ENCODE measurements at places on chromosomes 3 and 15. TPM values are rescaled to one million over a fixed set of nuclear protein-coding genes. Genes with fewer than 3 reads are reported as not detected.

DNA sequence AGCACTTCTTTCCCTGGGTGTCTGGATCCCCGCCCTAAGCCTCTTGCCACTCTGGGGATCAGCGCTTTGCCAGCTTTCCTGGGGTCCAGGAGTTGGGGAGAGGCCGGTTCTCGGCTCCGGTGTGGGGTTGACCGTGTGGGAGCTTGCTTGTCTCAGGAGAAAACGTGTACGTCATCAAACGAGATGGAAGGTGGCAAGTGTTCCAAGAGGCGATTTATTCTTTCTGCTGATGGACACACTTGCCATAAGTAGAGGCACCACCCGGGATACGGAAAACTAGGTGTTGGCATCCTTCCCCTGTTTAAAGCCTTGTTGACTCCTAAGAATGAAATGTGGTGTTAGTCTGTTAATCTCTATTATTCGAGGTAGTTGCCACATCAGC is 295 bp downstream of the ZWILCH start:
- peak; percentile 39 for DNase-seq

- no peak for DNase-seq
Observed at GRCh38 chr3:127588806-127589577, 1.5 kb downstream of the TPRA1 start.

Gene TTLL13
- not detected for total RNA-seq

- DNase-seq, result no peak
Observed at GRCh38 chr15:47786371-47786770, 69.1 kb downstream of the SEMA6D start.

Gene PLSCR5
- not detected for total RNA-seq

- no peak for DNase-seq
Observed at GRCh38 chr3:188788621-188789081, 383.1 kb upstream of the TPRG1 start.

DNA sequence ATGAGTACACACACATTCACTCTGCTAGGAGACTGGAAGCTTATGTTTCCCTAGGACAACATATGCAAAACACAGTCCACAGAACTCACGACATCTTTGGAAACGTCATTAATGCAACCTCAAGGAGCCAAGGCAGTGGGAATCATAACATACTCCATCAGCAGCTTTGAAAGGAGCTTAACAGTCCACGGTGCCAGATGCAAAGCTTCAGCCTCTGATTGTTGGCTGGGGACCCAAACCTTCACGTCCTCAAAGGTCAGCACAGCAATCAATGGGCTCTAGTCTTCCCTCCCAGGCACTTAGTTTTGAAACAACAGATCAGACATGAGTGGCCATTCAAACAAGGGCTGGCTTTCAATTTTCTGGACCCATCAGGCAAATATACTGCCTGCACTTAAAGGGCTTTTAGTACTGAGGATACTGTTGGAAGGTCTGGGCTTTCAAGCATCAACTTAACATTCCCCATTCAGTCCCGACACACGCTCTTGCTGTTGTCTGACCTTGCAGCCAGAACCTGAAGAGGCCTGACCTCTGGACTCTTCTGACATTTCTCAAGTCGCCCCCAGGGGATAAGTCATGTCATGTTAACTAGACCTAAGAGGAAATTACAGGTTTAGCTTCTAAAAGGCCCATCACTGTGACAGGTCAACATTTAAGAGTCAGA is 223.0 kb downstream of the PDZRN3 start:
- no peak for DNase-seq

Gene MYO9A
- 179 TPM for total RNA-seq

DNA sequence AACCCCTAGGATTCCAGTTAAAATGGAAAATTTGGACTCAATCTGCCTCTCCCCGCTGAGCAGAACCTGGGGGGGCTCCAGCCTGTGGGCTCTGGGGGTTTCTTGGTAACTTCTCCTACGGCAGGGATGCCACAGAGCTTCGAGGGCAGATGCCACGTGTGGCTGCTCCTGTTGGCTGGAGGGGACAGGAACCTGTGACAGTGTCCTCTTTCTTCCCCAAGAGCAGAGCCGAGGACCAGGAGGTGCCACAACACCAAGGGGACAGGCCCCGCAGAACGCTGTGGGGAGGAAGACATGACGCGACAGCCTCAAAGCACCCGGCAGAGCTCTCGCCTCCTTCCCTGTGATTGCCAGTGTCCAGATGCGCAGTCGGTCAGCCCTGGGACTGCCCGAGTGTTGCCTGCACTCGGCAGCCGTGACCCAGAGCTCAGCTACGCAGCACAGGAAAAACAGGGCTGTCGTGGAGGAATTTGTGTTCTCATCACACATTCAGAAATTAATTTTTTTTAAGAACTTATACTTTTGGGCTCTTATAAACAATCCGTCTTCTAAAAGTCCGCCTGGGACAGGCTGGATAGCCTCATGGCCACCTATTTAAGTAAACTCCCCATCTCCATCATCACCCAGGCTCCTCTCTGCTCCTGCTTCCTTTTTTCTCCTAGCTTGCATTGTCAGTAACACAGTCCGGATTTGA is 131.9 kb upstream of the MEF2A start:
- DNase-seq, result no peak

- no peak for DNase-seq
Observed at GRCh38 chr15:62145015-62145735, 19.9 kb downstream of the C2CD4B start.

DNA sequence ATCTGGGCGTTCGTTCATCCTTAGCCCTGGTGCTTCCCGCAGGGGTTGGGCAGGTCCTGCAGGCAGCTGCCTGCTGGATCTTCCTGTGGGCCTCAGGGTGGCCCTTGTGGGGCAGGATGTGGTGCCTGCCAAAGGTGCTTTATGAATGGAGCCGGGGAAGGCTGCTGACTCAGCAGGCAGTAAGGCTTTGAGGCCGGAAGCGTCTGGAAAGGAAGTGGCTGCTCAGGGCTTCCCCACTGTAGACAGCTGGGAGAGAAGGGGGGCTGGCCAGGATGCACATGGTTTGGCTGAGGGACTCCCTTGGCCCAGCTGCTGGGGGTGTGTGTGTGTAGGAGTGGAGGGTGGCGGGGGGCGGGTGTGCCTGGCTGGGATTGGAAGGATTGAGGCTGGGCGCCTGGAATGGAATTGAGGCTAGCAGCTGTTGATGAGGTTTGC is 12.9 kb downstream of the CD276 start:
- DNase-seq, result peak; percentile 76

DNA sequence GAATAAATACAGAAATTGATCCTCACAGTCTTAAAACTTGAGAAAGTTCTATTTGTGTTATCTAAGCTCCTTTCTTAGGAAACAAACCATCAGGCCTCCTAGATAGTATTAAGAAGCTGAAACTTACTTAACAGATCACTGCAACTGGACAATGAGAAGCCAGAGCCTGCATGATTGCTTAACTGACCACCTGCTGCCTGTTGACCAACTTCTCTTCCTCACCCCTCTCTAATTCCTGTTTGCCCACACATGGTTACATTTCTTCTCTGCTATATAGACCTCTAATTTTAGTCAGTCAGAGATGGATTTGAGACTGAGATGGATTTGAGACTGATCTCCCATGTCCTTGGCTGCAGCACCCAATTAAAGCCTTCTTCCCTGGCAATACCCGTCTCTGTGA is 13.5 kb downstream of the CCPG1 start:
- DNase-seq, result no peak

GRCh38 chr3:58383476-58383875 is 50.2 kb downstream of the PDHB start:
- DNase-seq, result no peak

Gene KNG1
- total RNA-seq, result not detected

DNA sequence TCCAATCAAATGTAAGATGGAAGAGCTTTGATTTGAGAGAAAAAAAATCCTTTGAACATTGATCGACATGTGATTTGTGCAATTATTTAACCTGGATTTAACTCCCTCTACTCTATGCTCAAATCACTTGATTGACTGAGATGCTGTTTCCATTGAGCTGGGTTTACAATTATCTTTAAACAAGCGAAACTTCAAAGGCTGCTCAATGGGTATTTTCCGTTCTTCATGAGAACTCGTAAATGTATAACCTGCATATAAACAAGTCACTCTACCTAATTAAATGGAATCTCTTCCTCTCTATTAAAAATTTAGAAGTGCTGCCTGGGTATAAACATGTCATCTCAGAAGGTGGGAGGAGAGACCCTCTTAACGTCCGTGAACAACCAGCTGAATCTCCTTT is 71.9 kb downstream of the ANXA2 start:
- DNase-seq, result no peak

Gene ADAMTSL3
- 56.9 TPM for total RNA-seq

- no peak for DNase-seq
Observed at GRCh38 chr3:150254309-150254708, 153.8 kb upstream of the TSC22D2 start.

Gene GPR171
- total RNA-seq, result 0.63 TPM

- DNase-seq, result no peak
Observed at GRCh38 chr15:79977431-79978054, 6.5 kb upstream of the BCL2A1 start.

Gene LYZL4
- not detected for total RNA-seq

DNA sequence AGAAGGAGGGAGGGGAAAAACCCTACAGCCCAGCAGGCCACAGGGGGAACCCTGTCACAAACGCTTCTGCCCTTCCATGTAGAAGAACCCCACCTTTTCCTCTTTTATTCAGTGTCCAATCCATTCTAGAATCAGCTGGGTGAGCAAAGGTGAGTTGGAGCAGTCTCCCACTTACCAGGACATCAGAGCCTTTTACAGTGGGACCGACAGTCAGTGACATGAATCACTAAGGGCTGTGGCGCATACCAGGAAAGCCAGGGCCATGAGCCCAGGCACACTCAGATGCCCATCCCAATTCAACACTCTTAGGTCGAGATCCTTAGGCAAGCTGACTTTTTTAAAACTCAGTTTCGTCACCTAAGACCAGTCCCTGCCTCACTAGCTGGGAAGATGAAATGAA is 146.1 kb downstream of the AQP9 start:
- no peak for DNase-seq

GRCh38 chr15:66936109-66936860 is 129.1 kb upstream of the SMAD3 start:
- peak; percentile 70 for DNase-seq

GRCh38 chr3:22899441-22899840 is 303.7 kb upstream of the UBE2E2 start:
- DNase-seq, result no peak

DNA sequence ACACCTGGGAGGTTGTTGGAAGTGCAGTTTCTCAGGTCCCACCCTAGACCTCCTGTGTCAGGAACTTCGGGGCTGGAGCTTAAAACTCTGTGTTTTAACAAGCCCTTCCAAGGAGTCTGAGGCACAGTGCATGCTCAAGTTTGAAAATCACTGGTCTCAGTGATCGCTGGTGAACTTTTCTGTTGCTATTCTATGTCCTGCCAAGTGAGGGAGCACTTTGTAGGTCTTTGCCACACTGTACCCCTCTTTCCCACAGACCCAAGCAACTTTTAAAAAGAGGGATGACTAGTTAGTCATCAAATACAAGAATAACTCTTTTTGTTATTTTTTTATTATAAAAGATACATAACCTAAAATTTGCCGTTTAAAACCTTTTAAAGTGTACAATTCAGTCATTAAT is 133.7 kb downstream of the AGBL1 start:
- DNase-seq, result no peak

DNA sequence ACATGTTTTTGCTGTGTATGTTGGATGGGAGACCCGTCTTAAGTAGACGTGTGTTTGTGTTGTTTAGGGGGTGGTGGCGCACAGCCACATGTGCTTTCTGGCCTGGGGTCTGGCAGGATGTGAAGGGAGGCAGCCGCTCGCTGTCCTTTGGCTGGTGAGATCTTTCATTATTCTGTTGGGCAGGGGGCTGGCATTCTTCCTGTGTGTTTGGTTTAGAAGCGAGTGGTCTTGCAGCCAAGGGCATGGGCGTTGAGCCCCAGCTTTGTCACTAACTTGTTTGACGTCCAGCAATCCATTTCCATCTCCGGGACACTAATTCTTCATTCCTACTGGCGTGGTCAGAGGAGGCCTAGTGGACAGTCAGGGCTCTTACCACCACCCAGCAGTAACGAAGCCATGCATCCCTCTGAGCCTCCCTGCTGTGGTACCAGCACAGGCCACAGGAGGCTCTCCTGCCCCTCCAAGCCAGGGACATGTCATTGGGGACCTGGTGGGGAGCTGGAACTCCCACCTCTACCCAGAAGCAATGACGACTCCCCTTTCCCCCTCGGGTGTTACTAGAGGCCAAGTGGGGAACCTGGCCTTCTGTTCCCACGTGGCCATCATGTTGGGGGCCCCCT is 10.7 kb downstream of the THSD4 start:
- DNase-seq, result no peak

Gene SIAH2
- total RNA-seq, result 27.4 TPM

- no peak for DNase-seq
Observed at GRCh38 chr15:62648954-62649353, 393.6 kb upstream of the TPM1 start.

DNA sequence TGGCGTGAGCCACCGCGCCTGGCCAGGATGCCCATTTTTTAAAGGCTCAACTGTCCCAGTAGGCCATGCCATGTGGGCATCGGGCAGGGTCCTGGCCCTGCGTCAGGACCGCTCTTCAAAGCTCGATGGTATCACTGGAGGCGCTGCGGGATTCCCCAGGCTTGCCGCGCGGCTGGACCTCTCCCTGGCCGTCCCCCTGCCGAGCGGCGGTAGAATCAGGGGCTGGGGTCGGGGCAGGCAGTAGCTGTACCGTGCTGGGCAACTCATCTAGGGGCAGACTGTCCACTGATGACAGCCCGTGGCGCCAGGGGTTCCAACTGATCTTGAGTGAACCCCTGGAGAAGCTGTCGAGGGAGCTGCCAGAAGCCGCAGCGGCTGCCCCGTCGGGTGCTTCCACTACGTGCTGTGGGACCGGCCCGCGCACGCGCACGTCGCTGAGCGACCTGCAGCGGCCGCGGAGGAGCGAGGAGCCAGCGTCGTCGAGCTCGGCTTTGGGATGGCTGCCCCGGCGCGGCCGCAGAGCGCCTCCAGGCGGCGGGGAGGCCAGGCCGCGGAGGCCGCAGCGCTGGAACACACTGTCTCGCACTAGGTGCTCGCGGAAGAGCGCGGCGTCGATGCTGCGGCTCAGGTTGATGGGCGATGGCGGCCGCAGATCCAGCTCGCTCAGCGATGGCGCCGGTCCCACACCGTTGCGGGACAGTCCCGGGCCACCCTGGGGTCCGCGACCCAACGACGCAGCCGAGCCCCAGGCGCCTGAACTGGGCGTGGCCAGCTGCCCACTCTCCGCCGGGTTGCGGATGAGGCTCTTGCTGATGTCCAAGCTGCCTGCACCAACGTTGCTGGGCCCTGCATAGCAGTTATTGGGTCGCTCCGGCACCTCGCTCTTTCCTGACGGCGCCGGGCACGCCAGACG is 5.8 kb downstream of the PRRT3 start:
- DNase-seq, result peak; percentile 47

GRCh38 chr15:84016371-84016770 is 219.2 kb upstream of the GOLGA6L4 start:
- no peak for DNase-seq

GRCh38 chr3:111859061-111859973 is at the start of gene PHLDB2:
PHLDB2 (plus strand) TSS chr3:111859265; CDS start chr3:111884078, 24,813 bp downstream.
- no peak for DNase-seq

Gene VEPH1
- 0.74 TPM for total RNA-seq

GRCh38 chr15:48993380-48993779 is 29.7 kb upstream of the SHC4 start:
- no peak for DNase-seq

Data from urinary bladder (tissue), 4 donors.